ENCODE measurements at places on chromosomes 2 and 18. TPM values are rescaled to one million over a fixed set of nuclear protein-coding genes. Genes with fewer than 3 reads are reported as not detected.
A peak's percentile ranks its signal among the peaks of the same experiment; 100 is the strongest.

Gene PHLPP1
- 39.9 TPM for total RNA-seq

Gene MOGAT1
- total RNA-seq = not detected

Gene RMND5A
- total RNA-seq = 48.8 TPM

Gene COLEC12
- 0.59 TPM for total RNA-seq

Gene TTN
- total RNA-seq = 0.59 TPM

- H3K36me3 ChIP-seq = no peaks in the 10 kb centered on the region
- H3K4me1 ChIP-seq = no peaks in the 10 kb centered on the region
- no peaks in the 10 kb centered on the region for H3K27me3 ChIP-seq
Observed at GRCh38 chr2:36338124-36338826, 17.3 kb upstream of the CRIM1 start.

- no peaks in the 10 kb centered on the region for H3K4me1 ChIP-seq
- no peak for DNase-seq
- H3K36me3 ChIP-seq = no peaks in the 10 kb centered on the region
- no peaks in the 10 kb centered on the region for H3K27me3 ChIP-seq
Observed at GRCh38 chr2:7956126-7956689, 725.6 kb upstream of the ID2 start.

DNA sequence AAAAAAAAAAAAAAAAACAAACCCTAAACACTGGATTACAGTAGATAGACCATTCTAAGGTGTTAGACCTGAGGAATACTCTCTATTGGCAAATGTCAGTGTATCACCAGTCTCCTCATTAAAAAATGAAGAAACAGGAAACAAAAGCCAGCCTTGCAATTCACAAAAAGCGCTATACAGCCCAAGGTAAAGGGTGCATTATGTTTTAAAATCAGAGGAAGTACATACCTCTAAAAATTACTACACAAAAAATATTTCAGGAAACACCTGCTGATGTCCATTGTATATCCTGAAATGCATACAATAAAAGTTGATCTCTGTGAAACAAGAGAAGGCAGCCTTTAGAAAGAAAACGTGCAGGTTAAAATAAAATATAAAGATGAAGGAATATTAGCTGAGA is 54.9 kb upstream of the TSPYL6 start:
- DNase-seq = no peak
- no peaks in the 10 kb centered on the region for H3K27me3 ChIP-seq
- no peaks in the 10 kb centered on the region for H3K4me1 ChIP-seq
- H3K36me3 ChIP-seq = no peaks in the 10 kb centered on the region

- peaks cover 19% of the 10 kb centered on the region for H3K36me3 ChIP-seq
- H3K27me3 ChIP-seq = no peaks in the 10 kb centered on the region
- H3K27ac ChIP-seq = no peak overlapping the region
- peaks cover 4% of the 10 kb centered on the region for H3K4me1 ChIP-seq
- peak overlapping the region; percentile 40 for H3K4me3 ChIP-seq
Observed at GRCh38 chr2:165796129-165796528, 2.1 kb upstream of the GALNT3 start.

GRCh38 chr2:65602603-65603235 is 170.3 kb upstream of the SPRED2 start:
- H3K27me3 ChIP-seq = no peaks in the 10 kb centered on the region
- peaks cover 4% of the 10 kb centered on the region for H3K36me3 ChIP-seq
- no peak overlapping the region for H3K27ac ChIP-seq
- H3K4me3 ChIP-seq = no peak overlapping the region

- H3K4me3 ChIP-seq = no peak overlapping the region
- no peaks in the 10 kb centered on the region for H3K27me3 ChIP-seq
- no peak for DNase-seq
- no peak overlapping the region for H3K27ac ChIP-seq
- no peaks in the 10 kb centered on the region for H3K36me3 ChIP-seq
- no peaks in the 10 kb centered on the region for H3K4me1 ChIP-seq
Observed at GRCh38 chr2:129741623-129742022, 237.8 kb upstream of the RAB6C start.

DNA sequence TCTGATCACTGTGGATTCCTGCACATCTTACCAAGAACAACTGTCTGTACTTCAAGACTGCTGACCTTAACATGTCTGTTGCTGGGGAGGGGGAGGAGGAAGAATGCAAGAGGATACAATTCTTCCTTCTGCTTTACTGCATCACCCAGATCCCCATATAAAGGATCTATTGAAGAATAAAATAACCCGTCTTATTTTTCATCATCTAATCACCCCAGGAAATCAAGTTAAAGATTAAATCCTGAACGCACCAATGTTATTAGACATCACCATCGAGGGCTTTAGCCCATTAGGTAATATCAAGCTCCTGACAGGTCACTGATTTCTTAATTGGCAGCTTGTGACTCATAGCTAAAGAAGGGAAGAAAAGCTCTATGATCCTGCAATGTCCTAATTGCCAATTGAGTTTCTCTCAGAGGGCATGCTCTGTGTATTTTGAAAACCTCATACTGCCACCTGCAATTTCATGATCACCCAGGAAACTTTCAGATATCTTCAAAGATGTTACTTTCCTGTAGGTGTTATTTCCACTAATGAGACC is 75.4 kb upstream of the KCNE4 start:
- H3K27ac ChIP-seq = no peak overlapping the region
- H3K27me3 ChIP-seq = no peaks in the 10 kb centered on the region
- no peaks in the 10 kb centered on the region for H3K36me3 ChIP-seq
- no peaks in the 10 kb centered on the region for H3K4me1 ChIP-seq
- DNase-seq = no peak

DNA sequence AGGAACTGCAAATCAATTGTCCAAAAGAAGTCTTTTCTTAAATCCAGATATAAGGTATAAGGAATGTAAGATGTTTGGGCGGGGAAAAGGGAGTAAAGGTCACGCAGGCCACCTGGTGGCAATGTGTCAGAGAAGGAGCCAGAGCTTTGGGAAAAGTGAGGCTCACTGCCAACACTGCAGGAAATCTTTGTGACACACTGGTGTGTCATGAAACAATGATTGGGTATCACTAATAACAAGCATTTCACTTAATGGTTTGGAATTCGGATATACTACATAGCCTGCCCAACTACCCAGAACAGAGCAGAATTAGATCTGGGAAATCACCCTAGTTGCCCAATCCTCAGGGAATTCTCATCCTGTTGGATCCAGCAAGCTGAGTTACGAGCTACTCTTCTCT is 61.0 kb downstream of the RBMS1 start:
- no peak overlapping the region for H3K27ac ChIP-seq
- no peak overlapping the region for H3K4me3 ChIP-seq
- peaks cover 22% of the 10 kb centered on the region for H3K36me3 ChIP-seq
- H3K27me3 ChIP-seq = no peaks in the 10 kb centered on the region
- H3K4me1 ChIP-seq = no peaks in the 10 kb centered on the region
- no peak for DNase-seq

DNA sequence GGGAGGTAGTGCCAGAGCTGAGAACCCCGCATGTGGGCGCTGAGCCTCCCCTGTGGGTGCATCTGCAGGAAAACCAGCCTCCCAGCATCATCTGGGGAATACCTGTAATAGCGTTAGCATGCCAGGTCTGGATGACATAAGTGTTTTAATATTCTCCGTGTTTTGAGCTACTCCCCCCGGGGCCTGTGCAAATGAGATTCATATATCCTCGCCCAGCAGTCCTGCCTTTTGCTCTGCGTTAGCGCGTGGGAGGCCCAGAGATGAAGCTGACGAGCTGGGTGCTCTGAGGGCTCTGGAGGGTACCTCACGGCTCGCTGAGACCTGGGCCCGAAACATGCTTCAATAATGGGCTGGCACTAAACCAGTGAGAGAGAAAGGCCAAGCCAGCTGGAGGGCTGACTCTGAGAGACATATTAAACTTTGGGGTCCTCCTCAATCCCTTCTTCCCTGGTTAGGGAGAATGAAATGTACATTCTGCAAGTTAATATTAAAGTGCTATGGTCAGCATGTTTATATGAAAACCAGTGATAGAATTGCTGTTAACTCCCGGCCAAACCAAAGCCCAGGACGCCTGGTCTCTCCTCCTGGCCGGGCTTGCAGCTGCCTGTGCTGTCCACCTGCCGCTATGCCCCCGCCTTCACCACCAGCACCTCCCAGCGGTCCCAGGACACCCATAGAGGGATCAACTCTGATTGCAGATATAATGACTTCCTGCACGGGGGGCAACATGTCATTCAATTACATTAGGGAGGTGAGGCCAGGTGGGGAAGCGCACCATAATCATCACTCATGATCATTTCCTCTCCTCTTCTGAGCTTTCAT is 77.0 kb downstream of the EDAR start:
- H3K27ac ChIP-seq = no peak overlapping the region
- H3K4me3 ChIP-seq = no peak overlapping the region
- no peaks in the 10 kb centered on the region for H3K4me1 ChIP-seq
- H3K27me3 ChIP-seq = no peaks in the 10 kb centered on the region
- no peaks in the 10 kb centered on the region for H3K36me3 ChIP-seq

DNA sequence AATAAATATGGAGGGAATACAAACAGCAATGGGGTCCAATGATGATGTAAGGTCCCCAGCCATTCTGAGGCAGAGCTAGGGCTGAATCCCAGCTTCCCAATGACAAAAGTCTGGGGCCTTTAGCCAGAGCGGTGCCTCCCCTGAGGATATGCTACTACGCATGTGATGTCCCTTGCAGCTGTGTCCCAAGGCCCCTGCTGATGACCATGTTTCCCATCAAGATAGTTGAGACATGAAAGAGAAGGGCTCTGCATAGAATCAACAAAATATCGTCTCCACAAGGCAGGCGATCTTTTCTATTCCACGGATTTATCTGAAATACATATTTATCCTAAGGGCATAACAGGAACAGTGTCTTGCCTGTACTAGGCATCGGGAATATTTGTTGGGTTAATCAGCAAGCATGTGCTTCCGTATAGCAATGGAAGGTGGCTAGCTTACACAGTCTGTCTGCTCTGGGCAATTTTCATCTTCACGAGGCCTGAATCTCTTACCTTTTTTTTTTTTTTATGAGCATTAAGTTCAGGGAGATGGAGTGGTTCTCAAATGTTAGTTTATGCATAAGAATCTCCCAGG is 284.6 kb downstream of the CNTNAP5 start:
- no peaks in the 10 kb centered on the region for H3K27me3 ChIP-seq
- no peaks in the 10 kb centered on the region for H3K4me1 ChIP-seq

DNA sequence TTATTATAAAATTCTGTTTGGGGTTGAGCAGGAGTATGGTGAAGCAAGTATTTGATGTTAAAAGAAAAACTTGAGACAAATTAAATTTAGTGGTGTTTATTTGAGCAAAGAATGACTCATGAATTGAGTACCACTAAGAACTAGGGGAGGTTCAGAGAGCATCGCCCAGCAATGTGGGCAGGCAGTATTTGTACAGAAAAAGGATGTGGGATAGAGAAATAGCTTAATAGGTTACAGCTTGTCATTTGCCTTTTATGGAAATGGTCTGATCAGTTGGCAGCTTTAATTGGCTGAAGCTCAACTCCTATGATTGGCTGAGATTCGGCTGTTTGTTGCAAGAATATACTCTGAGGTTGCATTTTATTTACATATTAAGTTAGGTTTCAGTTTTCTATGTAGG is 68.2 kb downstream of the LRATD1 start:
- H3K4me1 ChIP-seq = no peaks in the 10 kb centered on the region
- no peaks in the 10 kb centered on the region for H3K36me3 ChIP-seq
- DNase-seq = no peak
- no peaks in the 10 kb centered on the region for H3K27me3 ChIP-seq

- no peak overlapping the region for H3K27ac ChIP-seq
- DNase-seq = no peak
- H3K27me3 ChIP-seq = no peaks in the 10 kb centered on the region
Observed at GRCh38 chr2:205994344-205994743, 91.6 kb downstream of the INO80D start.

DNA sequence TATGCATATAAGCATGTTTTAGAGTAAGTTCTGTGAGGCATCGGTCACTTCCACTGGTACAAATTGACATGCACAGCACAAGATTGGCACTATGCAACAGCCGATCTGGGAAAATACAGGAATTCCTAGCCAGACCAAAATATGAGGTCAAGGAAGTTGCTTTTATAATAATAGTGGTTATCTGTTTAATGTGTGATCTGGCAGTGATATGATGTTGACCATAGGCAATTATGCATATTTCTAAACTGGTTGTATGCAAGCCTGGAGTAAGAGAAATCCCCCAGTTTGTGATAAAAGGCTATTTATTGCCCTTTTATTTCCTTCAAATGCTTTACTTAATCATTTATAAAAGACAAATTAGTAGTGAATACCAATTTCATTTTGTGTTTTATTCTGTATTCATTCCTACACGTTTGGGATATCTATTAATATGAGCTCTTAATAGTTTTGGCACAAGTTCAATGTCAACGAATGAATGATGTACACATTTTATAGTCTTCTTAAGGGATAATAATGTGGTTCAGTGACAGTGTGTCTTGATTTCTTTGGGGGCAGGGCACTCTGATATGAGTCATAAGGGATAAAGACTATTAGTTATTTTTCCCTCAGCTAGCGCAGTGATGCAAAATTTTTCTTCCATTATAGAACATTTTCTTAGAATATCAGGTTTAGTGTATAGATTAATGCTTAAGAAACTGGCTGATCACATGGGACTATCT is 34.7 kb upstream of the ZEB2 start:
- H3K27ac ChIP-seq = no peak overlapping the region
- H3K27me3 ChIP-seq = no peaks in the 10 kb centered on the region
- H3K36me3 ChIP-seq = no peaks in the 10 kb centered on the region
- no peak for DNase-seq

DNA sequence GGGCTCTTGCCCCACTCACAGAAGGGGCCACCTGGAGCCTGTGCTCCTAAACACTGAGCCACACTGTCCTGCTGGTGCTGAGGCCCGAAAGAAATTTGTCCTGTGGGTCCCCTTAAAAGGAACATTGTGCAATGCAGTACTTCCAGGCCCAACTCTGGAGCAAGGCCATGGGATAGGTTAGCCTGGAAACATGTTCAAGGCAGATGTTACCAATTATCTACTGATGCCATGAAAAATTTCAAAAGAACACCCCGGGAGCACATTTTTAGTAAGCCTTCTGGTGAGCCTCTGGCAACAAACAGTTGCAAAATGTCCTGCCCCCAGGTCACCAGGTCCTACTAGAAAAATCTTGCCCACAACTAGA is 12.3 kb upstream of the PTMA start:
- no peak overlapping the region for H3K27ac ChIP-seq
- no peak for DNase-seq
- no peaks in the 10 kb centered on the region for H3K36me3 ChIP-seq
- H3K4me1 ChIP-seq = no peaks in the 10 kb centered on the region

DNA sequence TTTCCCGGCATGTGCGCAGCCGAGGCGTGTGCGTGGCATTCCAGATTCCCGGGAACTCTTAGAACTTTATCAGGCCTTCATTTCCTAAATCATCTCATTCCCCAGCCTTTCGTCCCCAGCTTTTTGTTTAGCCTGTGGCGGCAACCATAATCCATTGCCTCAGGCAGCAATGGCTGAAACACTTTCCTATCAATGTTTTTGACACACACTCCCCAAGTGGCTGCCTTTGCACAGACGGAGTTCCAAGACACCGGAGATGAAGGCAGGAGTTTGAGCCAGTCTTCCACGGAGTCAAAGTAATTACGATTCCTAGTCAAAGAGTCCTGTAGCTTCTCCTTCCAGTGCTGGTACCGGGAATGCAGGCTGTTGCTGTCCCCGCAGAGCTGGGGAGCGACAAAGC is 64.8 kb downstream of the KCNG2 start:
- no peaks in the 10 kb centered on the region for H3K4me1 ChIP-seq
- no peaks in the 10 kb centered on the region for H3K27me3 ChIP-seq
- no peak overlapping the region for H3K4me3 ChIP-seq
